Activated T-helper 17 cell treated with anti-CD3 and anti-CD28 coated beads, Interleukin-2, amount 50 U/mL, for 72 hours (primary cell): ENCODE measurements at places on chromosomes 3 and 15. TPM values are rescaled to one million over a fixed set of nuclear protein-coding genes. Genes with fewer than 3 reads are reported as not detected.
A peak's percentile ranks its signal among the peaks of the same experiment; 100 is the strongest.

GRCh38 chr3:14223595-14223994 lies 45.0 kb downstream of the LSM3 start:
- no peak for ATAC-seq

The CGNL1 gene
- total RNA-seq, result not detected

GRCh38 chr3:127831723-127832172 lies 9.4 kb upstream of the MGLL start:
- peak; percentile 35 for ATAC-seq

The RPUSD3 gene
- 66.9 TPM for total RNA-seq

DNA sequence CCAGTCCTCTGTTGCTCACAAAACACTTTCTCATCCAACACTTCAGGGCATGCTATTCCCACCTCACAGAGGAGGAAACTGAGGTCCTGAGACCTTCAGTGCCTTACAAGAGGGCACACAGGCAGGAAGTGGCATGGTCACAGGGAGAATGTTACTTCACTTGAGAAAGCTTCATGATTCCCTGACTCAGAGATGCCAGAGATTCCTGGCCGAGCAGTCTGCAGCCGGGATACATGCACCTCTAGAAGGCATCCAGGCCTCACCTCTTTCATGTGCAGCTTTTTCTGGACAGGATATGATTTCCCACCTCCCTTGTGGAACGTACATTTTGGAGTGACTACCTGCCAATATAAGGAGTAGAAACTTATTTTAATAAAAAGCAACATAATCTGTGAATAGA lies 2.8 kb upstream of the SST start:
- no peak for ATAC-seq

The SLC2A2 gene
- not detected for total RNA-seq

GRCh38 chr3:176430244-176431037 lies 766.8 kb downstream of the TBL1XR1 start:
- no peak for ATAC-seq

- ATAC-seq, result peak; percentile 51
Observed at GRCh38 chr3:52890735-52891134, 6.6 kb downstream of the STIMATE start.

The TBL1XR1 gene
- 180 TPM for total RNA-seq

The RETNLB gene
- not detected for total RNA-seq

The TICRR gene
- 22.7 TPM for total RNA-seq

The CCK gene
- total RNA-seq, result not detected

The FEZF2 gene
- total RNA-seq, result not detected

DNA sequence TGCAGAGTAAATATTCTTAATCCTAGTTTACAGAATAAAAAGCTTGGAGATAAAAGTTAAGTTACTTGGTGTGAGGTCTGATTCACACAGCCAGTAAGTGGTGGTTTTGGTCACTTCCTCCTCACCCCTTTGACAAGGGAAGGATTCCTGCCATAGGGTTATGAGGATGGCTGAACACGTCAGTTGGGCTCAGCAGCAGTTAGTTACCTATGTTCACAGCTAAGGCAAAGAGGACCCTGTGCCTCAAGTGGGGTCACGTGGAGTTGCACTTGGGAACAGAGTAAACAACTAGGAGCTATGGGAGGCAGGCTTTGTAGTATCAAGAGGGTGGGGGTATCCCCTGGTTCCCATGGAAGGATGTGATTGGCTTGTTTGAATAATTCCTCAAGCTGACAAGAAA lies 232.2 kb downstream of the UBE2E2 start:
- no peak for ATAC-seq

The C2CD4A gene
- 1.3 TPM for total RNA-seq

The RUVBL1 gene
- total RNA-seq, result 37.6 TPM

DNA sequence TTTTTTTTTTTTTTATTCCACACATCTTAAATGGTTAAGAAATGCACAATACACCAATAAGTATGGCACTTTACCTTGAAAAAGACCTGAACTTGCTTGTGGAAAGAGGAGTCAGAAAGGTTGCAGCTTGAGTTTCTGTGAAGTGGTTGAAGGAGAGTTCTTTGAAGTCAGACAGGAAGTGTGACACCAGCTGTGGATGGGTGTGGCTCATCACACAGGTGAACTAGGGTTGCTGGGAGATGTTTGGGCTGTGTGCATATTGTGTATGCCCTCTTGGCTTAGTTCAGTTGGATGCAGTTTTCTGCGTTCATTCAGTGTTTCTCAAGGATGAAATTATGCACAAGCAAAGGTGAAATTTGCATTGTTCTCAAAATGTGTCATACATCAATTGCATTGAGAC lies 6.3 kb downstream of the AEN start:
- peak; percentile 51 for ATAC-seq

- ATAC-seq, result no peak
Observed at GRCh38 chr3:181533811-181534210, 177.9 kb upstream of the SOX2 start.

DNA sequence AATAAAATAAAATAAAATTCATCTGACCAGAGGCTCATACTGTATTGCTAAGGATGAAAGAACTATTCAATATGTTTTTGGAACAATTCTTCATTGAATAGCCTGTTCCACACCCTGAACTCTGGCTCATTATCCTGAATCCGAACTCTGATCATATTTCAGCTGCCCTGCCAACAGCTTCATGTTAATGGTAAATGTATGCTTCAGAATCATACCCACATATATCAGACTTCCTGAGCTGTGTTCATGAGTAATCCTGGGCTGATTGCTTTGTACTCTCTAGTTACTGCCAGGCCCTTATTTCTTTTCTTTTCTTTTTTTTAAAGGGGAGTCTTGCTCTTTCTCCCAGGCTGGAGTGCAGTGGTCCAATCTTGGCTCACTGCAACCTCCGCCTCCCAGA lies 11.8 kb downstream of the INO80 start:
- no peak for ATAC-seq

GRCh38 chr3:61996366-61996765 lies 377.0 kb downstream of the FEZF2 start:
- no peak for ATAC-seq

- no peak for ATAC-seq
Observed at GRCh38 chr15:57308170-57308545, 68.1 kb upstream of the CGNL1 start.

- ATAC-seq, result no peak
Observed at GRCh38 chr3:123843668-123844067, 40.5 kb downstream of the MYLK start.

The COPS2 gene
- 66.1 TPM for total RNA-seq

The GPR171 gene
- total RNA-seq, result 108 TPM

- ATAC-seq, result no peak
Observed at GRCh38 chr3:66441692-66442091, 59.1 kb downstream of the LRIG1 start.

DNA sequence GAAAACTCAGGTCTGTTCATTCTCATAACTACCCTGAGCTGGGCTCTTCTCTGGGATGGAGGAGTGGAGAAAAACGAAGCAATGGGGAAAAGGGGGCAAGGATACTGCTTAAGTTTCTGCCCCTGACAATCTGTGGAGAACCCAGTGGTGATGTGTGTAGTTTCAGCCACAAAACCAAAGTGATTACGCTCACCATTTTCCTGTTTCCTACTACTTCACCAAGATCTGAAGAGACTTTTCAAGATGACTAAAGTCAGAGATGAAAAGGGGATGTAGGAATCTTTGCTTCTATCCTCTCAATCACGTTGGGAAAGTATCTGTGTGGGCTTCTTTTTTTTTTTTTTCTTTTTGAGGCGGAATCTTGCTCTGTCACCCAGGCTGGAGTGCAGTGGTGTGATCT lies 8.3 kb upstream of the UBE2E1 start:
- ATAC-seq, result peak; percentile 87

DNA sequence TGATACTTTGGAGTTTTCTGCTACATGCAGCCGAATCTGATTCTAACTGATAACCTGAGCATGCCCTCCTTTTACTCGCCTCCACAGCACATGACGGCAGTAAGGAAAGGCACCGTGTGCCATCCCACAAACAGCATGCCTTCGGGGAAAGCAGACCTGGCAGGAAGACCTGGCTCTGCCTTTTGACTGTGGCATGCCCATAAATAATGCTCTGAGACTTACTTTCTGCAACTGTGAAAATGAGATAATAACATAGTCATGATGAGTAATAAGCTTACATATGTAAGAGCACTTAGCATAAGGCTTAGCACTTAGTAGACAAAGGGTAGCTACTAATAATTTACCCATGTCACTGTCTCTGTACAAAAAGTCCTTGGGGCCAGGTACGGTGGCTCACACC lies 32.9 kb downstream of the MTHFS start:
- ATAC-seq, result peak; percentile 60

DNA sequence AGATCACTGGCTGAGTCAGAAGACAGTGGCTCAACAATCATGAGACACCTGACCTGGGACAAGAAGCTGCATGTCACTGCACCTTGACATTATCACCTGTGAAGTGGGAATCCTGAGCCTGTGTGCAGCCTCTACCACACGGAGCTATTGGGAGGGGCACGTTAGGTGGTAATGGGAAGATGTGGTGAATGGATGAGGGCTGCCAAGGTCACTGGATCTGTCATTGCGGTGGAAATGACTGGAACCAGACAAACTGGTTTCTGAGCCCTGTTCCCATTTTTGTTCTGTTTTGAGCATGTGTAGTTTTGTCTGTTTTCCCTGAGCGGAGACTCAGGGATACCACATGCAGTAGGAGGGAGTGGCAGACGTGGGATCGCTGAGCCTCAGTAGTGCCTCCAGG lies 235.5 kb downstream of the OPA1 start:
- no peak for ATAC-seq

The PP2D1 gene
- total RNA-seq, result not detected

- ATAC-seq, result peak; percentile 64
Observed at GRCh38 chr3:13282986-13283876, 136.9 kb downstream of the NUP210 start.

GRCh38 chr15:78989701-78990240 lies 44.9 kb upstream of the CTSH start:
- ATAC-seq, result no peak

DNA sequence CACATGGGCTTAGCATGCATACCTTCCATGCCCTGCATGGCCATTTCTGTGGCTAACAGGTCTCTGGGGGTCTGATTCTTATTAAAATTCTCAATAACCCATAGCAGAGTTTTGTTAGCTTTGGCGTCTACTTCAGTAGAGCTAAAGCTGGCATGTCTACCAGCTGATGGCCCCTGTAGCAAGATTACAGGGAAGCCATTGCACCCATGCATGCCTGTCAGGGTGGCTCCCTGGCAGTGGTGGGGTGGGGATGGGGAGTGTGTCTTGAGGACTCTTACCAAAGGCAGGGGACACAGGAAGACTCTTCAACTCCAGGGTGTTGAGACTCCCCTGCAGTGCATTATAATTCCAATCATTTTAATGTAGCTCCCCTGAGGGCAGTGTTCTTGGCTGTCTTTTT lies 4.7 kb downstream of the KY start:
- ATAC-seq, result no peak

- ATAC-seq, result no peak
Observed at GRCh38 chr3:32886296-32886695, 65.1 kb upstream of the CCR4 start.

GRCh38 chr3:126380011-126380768 lies 14.5 kb upstream of the CFAP100 start:
- no peak for ATAC-seq

- ATAC-seq, result no peak
Observed at GRCh38 chr15:87582169-87582568, 674.4 kb downstream of the NTRK3 start.

DNA sequence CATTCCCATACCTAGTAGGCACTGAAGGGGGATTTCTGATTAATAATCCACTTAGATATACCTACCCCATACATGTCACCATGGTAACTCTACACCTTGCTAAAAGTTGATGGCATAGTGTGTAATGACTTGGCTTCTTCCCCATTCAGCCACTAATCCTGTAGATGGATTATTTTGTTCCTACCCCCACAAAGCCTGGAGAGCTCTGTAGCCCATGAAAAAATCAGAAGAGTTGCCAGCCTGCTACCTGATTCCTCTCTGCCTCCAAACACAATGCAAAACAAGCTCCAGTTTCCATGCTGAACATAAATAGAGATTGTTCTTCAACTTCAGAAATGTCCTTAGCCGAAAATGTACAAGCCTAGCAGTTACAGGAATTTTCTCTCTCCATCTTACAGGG lies 98.9 kb upstream of the PFN2 start:
- no peak for ATAC-seq

The CSTA gene
- not detected for total RNA-seq

- ATAC-seq, result no peak
Observed at GRCh38 chr3:161025911-161026310, 79.2 kb downstream of the B3GALNT1 start.

DNA sequence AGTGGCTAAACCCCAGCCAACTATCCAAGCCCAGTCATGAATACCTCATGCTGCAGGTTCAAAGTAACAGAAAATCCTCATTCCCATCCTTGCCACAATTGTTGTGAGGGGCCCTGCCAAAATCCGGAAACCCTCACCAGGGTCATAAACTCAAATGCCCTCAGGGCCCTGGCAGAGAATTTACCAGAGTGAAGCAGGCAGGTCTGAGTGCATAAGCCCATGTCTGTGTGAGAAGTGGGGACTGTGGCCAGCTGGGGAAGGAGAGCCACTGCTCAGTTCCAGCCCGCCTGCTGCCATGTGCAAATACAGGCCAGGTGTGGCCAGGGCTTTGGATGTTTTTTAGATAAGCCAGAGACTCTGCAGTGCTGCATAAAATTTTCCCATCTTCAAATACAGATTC lies 7.0 kb downstream of the CEP152 start:
- no peak for ATAC-seq

DNA sequence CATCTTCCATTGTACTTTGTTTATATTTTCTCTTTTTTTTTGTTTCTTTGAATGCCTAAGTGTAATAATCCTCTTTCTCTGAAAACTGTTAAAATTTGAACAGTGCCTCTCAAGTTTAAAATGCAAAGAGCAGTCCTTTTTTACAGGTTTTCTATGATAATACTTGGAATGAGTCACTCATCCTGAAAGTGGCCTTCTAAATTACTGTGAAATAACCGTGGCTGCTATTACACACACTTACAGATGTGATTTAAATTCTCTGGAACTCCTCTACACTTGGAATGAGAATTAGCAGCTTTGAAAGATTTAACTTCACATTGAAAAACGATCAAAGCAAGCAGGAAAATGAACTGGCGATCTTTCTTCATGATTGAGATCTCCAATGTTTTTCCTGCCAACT lies 105.9 kb downstream of the ROBO1 start:
- no peak for ATAC-seq

DNA sequence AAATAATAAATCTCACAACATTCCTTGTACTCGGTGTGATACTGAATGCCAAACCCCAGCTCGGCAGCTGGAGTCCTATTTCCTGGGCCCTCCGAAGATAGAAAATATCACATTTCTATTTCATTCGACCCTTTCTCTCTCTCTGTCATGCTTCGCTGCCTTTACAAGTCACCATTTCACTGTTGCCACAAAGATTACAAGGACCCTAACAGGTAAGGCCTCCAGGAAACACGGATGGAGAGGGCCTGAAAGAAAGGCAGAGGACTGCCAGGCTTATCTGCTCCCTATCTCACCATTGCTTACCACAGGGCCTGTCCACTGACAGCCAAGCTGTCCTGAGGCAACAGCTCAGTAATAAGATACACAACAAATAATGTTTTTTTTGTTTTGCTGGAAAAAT lies 376.5 kb downstream of the MECOM start:
- ATAC-seq, result no peak

The ATP13A5 gene
- total RNA-seq, result not detected

GRCh38 chr3:31615071-31615875 lies 82.5 kb downstream of the STT3B start:
- ATAC-seq, result no peak

The CAND2 gene
- 0.85 TPM for total RNA-seq
